ENCODE measurements at places on chromosomes 11 and 22. TPM values are rescaled to one million over a fixed set of nuclear protein-coding genes. Genes with fewer than 3 reads are reported as not detected.
A peak's percentile ranks its signal among the peaks of the same experiment; 100 is the strongest.

- DNase-seq: no peak
Measured at GRCh38 chr22:29343313-29343805, 27.9 kb upstream of the RASL10A start.

DNA sequence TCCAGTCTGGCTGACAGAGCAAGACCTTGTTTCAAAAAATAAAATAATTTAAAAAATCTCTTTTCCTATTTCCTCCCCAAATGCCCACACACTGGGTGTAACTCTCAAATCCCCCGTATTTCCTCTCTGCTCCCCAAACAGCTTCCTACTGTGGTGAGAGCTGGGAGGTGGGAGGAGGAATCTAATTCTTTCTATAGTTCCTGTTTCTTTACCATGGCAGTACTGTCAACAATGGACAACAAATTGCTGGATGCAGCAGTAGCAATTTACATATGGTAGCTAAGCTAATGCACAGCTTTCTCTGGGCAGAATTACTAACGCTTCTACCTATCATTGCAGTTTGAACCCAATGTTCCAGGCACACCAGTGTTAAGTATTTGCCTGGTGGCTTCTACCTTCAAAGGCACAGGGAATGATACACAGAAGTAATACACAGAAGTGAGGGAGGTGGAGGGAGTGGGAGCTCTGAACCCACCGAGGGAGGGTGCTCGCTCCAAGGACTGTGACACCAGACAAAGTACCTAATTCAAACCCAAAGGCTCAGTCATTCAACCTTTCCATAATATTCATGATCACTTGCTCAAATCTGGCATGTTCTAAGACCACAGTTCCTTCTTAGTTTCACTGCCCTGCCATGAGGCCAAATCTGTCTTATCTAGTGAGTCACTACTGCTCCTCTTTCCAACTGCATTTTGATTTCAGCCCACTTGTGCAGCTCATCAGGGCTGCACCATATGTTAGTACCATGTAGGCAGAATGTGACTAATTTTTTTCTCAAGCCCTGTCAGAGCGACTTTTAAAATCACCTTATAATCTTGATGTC is 37.9 kb downstream of the CELF1 start:
- DNase-seq: no peak

Gene SYCE3
- total RNA-seq: not detected

- no peak for DNase-seq
Measured at GRCh38 chr11:12494699-12495098, 117.3 kb downstream of the PARVA start.

Gene MMP27
- not detected for total RNA-seq

DNA sequence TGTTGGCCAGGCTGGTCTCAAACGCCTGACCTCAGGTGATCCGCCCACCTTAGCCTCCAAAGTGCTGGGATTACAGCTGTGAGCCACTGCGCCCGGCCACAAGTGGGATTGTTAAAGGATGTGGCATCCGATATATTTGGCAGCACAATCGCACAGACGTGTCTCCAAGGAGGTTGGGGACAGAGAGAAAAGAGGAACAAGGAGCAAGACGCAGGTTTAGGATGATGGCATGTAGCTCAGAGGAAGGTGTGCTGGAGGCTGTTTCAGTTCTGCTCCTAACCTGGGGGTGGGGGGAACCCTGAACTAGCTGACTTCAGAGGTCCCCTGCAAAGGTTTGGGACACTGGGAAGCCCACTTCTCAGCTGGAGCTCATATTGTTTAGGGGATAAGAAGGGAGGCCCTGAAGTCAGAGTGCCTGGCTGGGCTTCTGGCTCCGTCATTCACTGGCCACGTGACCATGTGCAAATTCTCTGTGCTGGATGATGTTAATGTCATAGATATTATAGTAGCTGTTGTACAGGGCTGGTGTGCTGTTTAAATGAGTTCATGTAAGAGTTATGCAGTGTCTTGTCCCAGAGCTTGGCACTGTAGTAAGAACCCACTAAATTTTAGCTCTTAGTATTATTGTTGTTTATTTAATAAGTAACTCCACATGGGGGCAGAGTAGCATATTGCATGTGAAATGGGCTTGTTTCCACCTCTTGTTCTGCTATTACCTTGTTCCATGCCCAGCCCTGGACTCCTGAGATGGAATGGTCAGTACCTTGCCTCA is 129.7 kb downstream of the ST3GAL4 start:
- no peak for DNase-seq

Gene RIMBP3B
- not detected for total RNA-seq

GRCh38 chr11:17298302-17298701 is 21.8 kb downstream of the NUCB2 start:
- peak; percentile 39 for DNase-seq

- DNase-seq: no peak
Measured at GRCh38 chr11:123439616-123440015, 9.5 kb downstream of the GRAMD1B start.

DNA sequence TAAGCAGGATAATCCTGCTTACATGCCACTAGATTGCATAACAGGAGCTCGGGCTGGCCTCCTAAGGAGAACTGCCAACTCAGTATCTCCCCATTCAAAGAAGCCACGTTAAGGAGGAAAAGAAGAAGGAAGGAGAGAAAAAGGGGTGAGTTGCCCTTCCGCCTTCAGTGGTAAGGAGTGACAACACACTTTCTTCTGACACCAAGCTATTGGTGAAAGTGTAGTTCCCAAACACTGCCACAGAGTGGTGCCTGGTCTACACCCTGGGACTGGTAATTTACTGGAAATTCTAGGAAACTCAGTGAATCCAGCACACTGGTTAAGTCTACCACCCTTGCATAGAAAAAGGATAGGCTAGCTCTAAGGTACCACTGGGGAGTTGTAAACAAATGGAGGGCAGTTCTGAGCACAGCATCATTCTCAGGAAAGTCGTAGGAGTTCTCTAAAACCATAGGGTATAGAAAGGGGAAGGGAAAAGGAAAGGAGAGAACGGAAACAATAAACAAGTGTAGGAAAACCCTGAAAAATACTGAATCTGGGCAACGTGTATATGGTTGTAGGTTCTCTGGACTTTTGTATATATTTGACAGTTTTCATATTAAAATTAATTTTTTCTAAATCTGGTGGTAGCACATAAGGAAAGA is 58.2 kb downstream of the RRAS2 start:
- peak; percentile 70 for DNase-seq

Gene CRACR2B
- 1.2 TPM for total RNA-seq

GRCh38 chr11:104905271-104905670 is 7.0 kb upstream of the CASP12 start:
- DNase-seq: no peak

- peak; percentile 87 for DNase-seq
Measured at GRCh38 chr11:65420979-65421793, 1.4 kb upstream of the NEAT1 start.

DNA sequence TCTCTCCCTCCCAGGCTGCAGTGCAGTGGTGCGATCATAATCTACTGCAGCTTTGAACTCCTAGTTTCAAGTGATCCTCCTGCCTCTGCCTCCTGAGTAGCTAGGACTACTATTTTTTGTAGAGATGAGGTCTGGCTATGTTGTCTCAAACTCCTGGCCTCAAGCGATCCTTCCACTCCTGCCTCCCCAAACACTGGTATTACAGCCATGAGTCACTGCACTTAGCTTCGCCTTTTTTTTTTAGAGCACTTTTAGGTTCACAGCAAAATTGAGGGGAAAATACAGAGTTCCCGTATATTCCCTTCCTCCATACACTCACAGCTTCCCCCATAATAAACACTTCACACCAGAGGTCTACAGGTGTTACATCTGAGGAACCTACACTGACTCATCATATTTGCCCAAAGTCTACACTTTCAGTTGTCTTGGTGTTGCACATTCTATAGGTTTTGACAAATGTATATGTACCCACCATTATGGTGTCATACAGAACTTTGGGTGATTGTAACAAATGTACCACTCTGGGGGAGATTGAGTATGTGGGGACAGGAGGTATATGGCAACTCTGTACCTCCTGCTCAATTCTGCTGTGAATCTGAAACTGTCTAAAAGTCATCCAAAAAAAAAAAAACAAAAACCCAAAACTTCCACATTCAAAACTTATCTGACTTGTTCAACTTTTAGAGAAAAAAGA is 11.3 kb upstream of the SLC37A4 start:
- no peak for DNase-seq

DNA sequence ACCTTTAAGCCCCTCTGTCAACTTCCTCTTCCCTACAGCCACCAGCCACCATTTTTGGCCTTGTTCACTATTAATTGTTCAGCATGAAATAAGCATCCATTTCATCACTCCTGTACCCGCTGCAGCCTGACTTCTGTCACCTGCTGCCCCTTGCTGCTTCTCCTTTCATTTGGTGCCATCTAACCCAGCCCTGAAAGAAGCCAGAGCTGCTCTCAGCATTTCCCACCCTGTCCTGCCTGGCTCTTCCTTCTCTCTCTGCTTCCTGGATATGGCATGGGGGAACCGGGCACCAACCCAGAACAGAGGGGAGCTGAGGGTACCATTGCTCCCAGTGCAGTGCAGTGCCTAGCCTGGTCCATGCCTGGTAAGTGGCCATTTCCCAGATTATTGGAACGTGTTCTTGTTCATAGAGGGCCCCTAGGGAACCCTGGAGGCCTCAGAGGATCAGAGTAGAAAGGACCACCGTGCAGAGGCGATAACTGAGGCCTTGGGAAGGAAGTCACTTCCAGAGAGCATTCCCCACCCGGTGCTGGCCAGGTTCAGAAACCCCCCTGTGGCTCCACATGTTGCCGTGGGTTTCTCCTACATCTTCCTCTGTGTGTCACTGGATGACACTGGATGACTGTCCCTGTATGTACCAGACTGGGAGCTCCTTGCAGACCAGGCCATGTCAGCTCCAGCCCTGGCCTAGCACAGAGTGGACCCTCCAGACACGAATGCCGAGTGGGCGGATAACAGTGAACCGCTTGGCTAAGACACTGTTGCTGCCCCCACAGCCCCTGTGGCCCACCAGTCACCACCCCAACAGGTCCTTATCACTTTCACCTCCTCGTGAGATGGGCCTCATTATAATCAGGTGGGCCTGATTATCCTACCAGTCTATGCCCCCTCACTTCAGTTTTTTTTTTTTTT is 4.7 kb downstream of the YDJC start:
- DNase-seq: no peak

DNA sequence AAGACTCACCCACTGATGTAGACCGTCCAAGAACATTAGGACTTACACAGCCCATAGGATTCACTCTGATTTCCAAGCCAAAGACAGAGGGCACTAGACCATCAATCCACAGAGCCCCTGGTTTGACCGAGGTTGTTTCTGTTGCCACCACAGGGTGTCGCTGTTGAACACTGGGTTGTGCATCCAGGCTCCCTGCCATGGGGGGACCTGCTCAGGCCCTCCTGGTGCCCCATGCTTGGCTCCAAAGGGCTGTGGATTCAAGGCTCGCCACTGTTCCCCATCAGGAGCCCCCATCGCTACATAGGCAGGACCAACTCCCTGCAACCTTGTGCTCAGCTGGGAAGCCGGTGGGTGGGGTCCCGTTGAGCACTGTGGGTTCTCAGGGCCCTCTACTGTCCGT is 128.0 kb upstream of the ANO1 start:
- peak; percentile 6 for DNase-seq

GRCh38 chr22:37448516-37449127 is 21.3 kb upstream of the ELFN2 start:
- DNase-seq: no peak

- DNase-seq: no peak
Measured at GRCh38 chr11:74620531-74620930, 28.1 kb downstream of the POLD3 start.

DNA sequence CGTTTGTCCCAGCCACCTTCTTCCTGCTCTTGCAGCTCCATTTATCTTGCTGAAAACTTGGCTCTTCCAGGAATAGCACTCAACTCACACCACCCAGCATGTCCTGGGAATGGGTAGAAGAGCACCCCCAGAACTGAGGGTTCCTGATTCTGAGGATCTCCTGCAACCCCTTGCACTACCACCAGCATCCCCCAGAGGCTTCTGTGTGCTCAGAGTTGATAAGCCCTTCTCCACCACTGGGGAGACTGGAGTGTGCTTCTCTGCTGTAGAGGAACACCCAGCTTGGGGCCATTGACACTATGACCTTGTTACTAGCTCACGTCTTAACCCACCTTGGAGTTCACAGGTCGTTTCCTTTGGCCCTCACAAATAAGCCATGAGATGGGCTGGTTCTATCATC is 121.0 kb downstream of the GRIK4 start:
- no peak for DNase-seq

Gene INS
- not detected for total RNA-seq

DNA sequence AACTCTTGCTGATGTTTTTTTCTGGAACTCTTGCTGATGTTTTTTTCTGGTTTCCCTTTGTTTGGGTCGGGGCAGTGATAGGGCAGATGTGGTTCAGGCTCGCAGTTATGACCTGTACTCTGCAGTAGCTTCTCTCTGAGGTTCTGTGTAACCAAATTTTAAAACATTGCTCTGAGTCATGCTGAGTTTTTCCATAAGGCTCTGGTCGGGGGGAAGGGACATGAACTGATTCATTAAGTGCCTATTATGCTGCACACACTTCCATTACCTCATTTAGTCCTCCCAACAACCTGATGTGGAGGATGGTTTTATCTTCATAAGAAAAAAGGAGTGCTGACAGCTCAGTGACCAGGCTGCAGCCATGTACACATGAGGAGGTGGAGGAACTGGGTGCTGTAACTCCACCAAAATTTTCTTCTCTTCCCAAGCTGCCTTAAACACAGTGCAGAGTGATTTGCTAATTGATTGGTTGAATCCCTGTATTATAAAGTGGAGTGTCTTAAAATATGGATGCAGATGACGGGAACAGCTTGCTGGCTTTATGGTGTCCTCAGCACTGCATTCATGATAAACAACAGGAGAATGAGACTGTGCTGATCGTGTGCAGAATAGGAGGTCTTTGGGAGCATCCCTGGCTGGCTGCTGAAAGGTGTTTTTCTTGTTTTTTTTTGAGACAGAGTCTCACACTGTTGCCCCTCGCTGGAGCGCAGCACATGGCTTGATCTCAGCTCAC is 19.1 kb downstream of the TNRC6B start:
- DNase-seq: no peak

DNA sequence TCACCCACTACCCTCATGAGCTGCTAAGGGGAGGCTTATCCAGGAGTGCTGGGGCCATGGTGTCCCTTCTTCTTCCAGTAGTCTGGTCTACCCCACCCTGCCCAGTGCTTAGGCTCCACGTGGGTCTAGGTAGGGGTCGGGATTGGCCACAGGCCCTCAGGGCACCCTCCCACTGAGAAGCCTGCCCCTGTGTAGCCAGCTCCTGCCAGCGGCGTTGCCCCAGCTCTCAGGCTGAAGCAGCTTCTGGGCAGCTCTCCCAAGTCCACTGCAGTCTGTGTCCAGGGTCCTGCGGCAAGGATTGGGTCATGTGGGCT is 24.0 kb upstream of the RIC3 start:
- DNase-seq: no peak

DNA sequence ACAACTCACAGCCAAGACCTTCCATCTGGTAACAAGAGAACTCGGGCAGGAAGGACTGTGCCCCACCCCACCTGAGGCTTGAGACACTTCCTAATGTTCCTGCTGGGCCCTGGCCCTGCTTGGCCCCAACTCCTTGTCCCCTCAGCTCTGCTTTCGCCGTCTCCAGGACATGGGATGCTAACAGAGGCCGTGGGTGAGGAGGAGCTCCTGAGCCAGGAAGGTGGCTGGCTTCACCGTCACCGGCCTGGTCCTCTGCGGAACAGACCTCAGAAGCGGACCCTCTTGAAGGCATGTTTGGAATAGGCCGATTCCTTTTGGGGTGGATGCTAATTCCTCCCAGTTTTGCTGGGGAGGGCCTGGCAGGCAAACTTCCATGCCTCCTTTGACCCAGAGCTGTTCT is 154.3 kb downstream of the CACNA1I start:
- no peak for DNase-seq

Gene OR2AG2
- total RNA-seq: not detected
